Hematopoietic multipotent progenitor cell (in vitro differentiated cells): ENCODE measurements at places on chromosomes 7 and 10.

DNA sequence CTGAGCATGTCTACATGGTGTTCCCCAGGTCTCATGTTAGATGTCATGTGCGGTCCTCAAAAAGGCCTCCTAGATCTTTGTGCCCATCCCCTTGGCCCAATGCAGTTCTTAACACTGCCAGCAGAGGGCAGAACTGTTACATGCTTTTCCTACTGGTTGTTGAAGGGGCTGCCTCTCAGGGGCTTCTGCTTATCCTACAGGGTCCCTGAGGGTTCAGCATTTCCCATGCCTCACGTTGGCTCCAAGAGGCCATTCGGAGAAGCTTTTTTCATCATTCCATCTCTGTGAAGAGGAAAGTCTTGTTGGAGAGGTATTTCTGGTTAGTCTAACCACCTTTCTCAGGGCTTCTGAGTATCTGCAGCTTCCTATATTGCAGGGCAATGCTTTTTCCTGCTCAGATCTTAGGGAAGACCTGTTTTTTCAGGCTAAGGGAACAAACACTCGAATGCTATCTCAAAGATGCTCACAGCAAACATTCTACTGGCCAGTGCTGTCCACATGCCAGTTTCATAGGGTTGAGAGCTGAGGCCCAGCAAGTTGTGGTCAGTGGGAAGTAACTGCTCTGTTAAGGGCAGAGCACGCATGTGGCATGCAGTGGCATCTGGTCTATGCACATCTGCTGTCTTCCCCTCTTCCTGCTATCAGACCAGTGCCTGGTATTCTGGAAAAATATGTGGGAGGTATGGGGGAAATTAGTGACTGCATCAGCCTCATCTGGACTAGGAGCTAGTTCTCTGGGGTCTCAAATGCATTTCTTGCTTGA, 31.5 kb downstream of the MBL2 start:
- DNase-seq = no peak

DNA sequence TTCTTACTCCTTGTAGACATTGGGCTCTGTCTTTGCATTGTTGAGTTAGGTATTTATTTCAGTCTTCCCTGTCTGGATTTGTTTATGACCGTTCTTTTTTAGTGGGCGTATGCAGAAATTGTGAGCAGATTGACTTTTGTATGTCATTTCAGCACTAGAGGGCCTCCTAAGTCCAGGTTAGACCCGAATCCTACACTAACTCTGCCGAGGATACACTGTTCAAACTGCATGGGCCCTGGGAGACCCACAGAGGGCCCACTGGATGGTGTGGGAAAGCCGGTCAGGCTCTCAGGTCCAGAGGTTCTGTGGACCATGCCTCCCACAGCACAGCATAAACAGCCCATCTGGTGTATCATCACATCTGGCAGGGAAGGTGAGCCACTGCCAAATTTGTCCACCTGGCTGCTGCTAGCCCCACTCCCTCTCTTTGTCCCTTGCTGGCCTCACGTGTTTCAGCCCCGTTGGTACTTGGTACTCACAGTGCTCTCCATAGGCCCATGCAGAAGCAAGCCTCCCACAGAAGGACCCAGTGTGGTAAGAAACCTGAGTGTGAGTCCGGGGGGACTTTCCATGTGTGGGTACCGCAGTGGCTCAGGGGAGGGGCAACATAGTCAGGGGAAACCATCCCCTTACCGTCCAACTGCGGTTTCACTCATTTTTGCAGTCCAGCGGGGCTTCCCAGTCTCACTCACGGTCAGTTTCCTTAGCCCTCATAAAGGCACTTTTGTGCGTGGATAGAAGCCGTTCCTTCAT, 112.8 kb downstream of the APBB1IP start:
- no peak for DNase-seq

DNA sequence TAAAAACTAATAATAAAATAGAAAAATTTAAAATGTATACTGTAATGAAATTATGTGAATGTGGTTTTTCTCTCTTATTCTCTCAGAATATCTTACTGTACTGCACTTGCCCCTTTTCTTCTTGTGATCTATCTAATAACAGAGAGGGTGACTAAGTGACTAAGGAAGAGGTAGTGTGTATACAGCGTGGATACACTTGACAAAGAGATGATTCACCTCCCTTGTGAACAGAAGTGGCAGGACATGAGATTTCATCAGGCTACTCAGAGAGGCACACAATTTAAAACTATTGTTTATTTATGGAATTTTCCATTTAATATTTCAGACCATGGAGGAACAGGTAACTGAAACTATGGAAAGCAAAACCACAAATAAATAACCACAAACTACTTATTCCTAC, 806.6 kb upstream of the GHITM start:
- DNase-seq = no peak

GRCh38 chr7:1059200-1060091, 15.1 kb downstream of the GPR146 start:
- DNase-seq = peak; percentile 56

- no peak for DNase-seq
Observed at GRCh38 chr7:155322530-155322929, 24.9 kb downstream of the INSIG1 start.

DNA sequence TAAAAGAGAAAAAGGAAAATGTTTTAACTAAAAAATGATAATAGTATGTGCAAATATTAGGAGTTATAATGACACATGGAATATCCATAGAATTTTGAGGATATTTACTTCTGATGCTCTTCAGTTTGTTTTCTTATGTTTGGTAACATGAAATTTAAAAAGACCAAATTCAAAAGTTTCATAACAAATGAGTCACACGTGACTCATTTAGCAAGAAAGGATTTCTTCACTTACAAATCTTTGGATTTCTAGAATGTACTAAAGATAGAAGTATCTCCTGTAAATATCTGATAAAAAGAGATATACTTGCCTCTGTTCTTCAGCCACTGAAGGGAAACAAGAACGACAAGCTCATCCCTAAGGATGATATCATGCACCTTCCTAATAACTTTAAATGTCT, 774.5 kb upstream of the LRRTM3 start:
- DNase-seq = no peak

DNA sequence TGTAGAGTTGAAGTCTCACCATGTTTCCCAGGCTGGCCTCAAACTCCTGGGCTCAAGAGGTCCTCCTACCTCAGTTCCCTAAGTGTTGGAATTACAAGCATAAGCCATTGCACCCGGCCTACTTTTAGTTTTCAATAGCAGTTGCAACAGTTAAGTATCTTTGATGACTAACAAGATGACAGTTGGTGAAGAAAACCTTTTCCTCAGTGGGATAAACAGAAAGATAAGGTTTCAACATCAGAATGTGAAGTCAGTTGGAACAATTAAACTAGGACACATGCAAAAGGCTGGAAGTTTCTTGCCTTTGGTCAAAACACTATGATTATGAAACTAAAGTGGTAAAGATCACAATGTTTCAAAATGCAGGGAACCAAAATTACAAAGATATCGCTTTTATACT, 169.2 kb downstream of the ZNF438 start:
- no peak for DNase-seq

DNA sequence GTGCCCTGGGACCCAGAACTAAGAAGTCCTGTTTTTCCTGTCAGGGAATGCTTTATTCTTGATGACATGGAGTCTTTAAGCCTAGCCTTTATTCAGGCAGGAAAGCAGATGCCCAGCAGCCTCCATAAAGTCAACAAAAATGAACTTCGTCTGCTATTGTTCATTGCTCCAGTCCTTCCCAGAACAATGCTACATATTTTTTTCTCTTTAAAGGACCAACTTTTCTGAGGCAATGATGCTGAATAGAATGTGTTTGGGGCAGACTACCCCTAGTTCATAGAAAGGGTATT, 47.6 kb upstream of the PDCD4 start:
- DNase-seq = no peak

DNA sequence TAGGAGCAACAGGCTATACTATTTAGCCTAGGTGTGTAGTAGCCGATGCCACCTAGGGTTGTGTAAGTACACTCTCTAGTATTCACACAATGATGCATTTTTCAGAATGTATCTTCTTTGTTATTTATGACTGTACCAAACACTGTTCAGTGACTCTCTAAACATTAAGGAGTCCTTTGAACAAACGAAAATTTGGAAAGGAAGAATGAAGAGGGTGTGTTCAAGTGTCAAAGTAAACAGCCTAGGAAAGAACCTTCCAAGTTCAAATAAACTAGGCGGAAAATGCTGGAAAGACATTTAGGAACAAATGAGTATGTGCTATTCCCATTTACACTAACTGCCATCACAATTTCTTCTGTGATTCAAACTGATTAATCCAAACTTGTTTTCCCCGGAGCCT, 142.4 kb downstream of the CHCHD3 start:
- no peak for DNase-seq

GRCh38 chr10:53827261-53827660, 973.8 kb downstream of the PCDH15 start:
- DNase-seq = no peak

DNA sequence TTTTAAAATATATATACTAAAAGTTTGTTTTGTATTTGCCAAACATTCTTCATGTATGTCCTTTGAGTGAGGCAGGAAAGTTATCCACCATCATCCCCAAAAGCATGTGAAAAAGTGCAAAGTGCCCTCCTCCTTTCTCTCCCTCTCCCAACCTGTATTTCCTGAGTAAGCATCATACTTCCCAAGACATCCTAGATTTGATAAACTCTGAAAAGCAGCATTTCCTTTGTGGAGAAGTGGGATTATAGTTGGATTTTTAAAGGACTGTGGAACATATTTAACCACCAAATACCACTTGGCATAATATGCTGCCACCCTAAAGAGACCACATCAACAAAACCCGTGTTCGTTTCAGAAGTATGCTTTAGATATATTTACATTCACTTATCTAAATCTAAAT, 36.9 kb downstream of the NET1 start:
- no peak for DNase-seq

DNA sequence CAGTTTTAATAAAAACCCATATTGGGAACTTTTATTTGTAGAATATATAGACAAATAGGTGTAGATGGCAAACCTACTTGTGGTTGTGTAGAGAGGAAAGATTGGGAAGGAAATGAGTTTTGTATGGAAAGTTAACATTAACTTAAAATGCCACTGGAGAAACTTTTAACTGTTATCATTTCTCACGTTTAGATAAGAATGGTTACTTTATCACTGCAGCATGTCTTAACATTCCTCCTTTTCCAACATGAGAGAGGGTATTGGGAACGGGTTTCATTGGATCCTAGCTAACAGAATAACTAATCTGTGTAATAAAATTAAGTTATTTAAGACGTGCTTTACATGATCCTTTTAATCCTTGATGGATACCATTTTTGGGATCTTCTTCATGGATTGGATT, 1.8 kb downstream of the LUC7L2 start:
- DNase-seq = no peak

GRCh38 chr7:149682038-149682437, 91.3 kb downstream of the ZNF467 start:
- DNase-seq = no peak

DNA sequence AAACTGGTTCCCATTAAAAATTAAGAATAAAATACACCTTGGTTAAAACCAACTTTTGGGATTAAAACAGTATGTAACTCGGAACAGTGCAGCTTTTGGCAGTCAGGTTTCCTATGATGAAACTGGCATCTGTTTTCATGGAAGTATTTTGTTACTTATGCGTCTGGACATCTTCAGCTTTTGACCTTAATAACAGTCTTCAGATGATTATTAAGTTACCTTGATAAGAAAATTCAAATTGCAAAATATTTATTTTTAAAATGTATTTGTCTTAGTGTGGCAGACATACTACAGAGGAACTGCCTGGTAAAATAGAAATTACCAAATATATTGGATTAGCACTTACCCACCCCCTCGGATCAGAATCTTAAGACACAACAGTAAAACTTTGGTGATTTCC, 100.0 kb downstream of the ITGB8 start:
- no peak for DNase-seq

GRCh38 chr7:851204-851603, 18.9 kb downstream of the SUN1 start:
- no peak for DNase-seq

- no peak for DNase-seq
Observed at GRCh38 chr7:63042730-63043511, 955.7 kb upstream of the ZNF722 start.

DNA sequence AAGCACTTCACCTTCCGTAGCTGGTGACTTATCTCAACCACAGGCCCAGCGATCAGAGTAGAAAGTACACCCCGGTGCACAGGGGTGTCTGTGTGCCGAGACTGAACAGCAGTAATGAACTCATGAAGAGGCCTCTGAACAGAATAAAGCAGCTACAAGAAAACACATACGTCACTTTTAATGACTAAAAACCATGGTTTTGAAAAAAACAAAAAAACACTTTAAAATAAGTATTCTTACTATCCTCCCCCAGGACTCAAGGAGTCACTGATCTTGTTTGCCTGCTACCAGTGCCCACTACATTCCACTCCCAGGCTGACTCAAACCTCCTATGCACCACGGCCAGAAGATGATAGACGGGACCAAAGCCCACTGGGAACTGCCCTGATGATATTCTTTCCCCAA, 53.8 kb downstream of the NCAPG2 start:
- no peak for DNase-seq
